WTC11 (cell line): ENCODE measurements at places on chromosomes 11 and 22. TPM values are rescaled to one million over a fixed set of nuclear protein-coding genes. Genes with fewer than 3 reads are reported as not detected.

- 0 out of 2 replicates have a peak overlapping the region, but pooled peaks have one; percentile 0 for H3K27ac ChIP-seq
- H3K36me3 ChIP-seq: no peaks in the 10 kb centered on the region
- no peak overlapping the region for H3K4me3 ChIP-seq
- H3K27me3 ChIP-seq: peaks cover 11% of the 10 kb centered on the region
- H3K4me1 ChIP-seq: peaks cover 15% of the 10 kb centered on the region
These were observed 8.8 kb downstream of the RIN1 start for GRCh38 chr11:66327171-66328030.

DNA sequence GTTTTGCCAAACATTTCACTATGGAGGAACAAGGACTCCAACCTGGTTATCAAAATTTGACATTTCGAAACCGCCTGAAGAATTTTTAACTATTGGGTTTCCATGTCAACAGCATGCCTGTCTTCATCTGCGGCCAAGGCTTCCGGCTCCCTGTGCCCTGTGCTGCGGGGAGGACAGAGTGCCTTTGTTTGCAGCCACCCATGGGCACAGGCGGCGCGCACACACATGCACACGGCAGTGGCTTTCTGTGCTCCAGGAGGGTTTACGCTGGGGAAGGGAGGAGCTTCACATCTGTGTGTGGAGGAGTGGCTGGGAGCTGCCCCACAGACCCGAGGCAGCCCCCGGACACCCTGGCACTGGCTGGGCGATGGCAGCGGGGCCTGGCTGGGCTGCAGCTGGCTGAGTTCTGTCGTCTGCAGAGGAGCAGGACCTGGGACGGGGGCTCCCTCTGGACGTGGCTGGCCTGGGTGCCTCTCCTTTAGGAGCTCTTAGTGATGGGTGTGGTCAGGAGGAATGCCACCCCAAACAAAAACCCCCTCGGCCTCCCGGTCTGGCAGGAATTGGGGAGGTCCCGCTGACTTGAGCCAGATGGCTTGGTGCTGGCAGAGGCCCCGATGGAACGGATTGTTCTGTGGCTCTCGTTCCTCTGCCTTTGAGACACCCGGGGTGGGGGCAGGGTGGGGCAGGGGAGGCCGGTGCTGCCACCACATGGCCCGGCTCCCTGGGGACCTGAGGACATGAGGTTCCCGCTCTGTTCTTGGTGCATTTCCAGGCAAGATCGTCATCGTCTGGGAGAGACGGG, 1290.9 kb downstream of the BRD1 start:
- DNase-seq: no peak
- H3K4me3 ChIP-seq: no peak overlapping the region
- 0 out of 2 replicates have a peak, but pooled peaks cover 3% of the 10 kb centered on the region for H3K4me1 ChIP-seq
- no peaks in the 10 kb centered on the region for H3K27me3 ChIP-seq

DNA sequence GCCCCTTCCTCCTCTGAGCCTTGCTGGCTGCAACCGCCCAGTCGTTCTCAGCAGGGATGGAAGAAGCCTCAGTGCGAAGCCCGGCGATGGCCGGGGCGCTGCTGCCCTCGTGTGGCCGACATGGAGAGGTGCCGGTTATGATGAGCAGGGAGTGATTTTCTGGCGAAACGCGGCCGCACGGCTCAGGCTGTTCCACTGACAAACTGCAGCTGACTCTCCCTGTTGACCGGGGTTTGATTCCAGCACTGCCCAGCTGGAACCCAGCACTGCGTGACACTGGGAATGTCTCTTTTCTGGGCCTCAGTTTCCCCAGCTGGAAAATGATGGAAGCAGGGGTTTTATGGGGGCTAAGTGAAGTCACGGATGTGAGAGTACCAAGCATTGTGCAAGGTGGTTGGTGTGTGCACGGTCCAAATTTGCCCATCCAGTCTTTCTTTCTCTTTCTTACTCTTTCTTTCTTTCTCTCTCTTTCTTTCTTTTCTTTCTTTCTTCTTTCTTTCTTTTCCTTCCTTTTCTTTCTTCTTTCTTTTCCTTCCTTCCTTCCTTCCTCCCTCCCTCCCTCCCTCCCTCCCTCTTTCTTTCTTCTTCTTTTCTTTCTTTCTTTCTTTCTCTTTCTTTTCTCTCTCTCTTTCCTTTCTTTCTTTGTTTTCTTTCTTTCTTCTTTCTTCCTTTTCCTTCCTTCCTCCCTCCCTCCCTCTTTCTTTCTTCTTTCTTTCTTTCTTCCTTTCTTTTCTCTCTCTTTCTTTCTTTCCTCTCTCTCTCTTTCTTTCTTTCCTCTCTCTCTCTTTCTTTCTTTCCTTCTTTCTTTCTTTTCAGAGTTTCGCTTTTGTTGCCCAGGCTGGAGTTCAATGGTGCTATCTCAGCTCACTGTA, 25.8 kb upstream of the MPPED1 start:
- H3K4me1 ChIP-seq: peaks cover 14% of the 10 kb centered on the region
- no peak overlapping the region for H3K4me3 ChIP-seq
- H3K27me3 ChIP-seq: peaks cover 28% of the 10 kb centered on the region
- no peaks in the 10 kb centered on the region for H3K36me3 ChIP-seq

DNA sequence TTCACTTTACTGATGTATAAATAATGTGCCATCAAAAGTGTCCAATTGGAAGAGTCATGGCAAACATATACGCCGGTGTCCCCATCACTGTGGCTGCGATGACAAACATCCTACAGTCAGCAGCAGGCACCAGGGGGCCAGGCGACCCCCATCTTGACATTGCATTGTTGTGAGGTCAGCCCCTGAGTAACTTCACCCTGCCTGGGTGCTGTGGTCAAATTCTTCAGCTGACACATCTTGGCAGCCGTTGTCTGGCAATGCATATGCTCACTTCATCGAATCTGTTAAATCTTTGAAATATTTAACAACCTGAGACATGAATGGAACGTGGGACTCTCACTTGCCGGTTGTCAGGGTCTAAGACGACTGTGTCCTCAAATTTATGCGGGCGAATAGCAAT, 430.9 kb downstream of the BRD1 start:
- no peaks in the 10 kb centered on the region for H3K27me3 ChIP-seq
- no peak for DNase-seq
- H3K27ac ChIP-seq: no peak overlapping the region
- H3K4me1 ChIP-seq: no peaks in the 10 kb centered on the region

DNA sequence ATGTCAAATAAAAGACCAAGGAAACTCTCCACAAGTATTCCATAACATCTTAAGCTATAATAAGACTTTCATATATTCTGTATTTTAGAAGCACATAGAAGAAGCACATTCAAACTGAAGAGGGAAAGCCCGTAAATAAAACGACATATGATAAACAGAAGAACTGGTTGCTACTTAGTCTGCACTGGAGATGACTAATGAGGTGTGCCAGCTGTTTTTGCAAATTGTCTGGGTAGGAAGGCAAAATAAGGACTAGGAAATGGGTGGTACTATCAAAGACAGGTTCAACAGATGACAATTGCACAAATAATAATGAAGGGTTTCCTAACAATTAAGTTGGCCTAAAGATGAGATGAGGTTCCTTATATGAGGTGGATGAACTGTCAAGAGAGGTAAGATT, 593.2 kb upstream of the CCDC179 start:
- H3K27ac ChIP-seq: no peak overlapping the region
- H3K4me3 ChIP-seq: no peak overlapping the region
- no peaks in the 10 kb centered on the region; the same call in 1 of the 2 replicates for H3K27me3 ChIP-seq
- no peak for DNase-seq
- no peaks in the 10 kb centered on the region for H3K36me3 ChIP-seq

DNA sequence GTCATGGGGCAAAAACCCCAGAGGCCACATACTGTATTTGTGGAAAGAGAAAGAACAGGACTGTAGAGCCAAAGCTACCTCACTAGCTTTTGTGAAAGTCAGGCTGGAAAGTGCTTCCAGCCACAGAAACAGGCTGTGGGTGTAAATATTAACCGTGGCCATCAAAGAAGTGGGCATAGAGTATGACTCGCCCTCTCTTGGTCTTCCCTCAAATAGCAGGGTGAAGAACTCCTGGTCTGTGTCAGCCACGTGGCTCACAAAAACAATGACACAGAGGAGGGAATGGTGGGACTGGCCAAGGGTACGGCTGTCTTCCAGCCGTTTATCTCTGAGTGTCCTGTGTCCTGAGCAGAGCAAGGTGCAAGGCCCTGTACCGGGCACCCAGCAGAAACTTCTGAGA, 37.6 kb upstream of the UBASH3B start:
- H3K27me3 ChIP-seq: no peaks in the 10 kb centered on the region

- H3K4me3 ChIP-seq: no peak overlapping the region
- H3K27ac ChIP-seq: no peak overlapping the region
- peaks cover 8% of the 10 kb centered on the region for H3K4me1 ChIP-seq
- no peaks in the 10 kb centered on the region for H3K36me3 ChIP-seq
- DNase-seq: no peak
These were observed 16.6 kb upstream of the MS4A6E start for GRCh38 chr11:60310407-60310998.

DNA sequence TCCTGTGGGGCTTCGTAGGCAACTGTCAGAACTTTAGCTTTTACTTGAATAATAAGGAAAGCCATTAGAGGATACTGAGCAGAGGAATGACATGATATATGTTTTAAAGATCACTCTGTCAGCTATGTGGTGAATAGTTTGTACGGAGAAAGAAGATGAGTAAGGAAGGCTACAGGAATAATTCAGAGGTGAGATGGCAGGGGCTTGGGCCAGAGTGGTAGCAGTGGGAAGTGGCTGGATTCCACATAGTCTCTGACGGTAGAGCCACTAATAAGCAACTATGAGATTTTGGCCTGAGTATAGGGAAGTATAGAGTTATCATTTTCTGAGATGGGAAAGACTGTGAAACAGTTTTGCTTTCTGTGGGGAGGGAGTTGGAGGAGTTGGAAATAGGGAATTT, 93.9 kb upstream of the MTMR2 start:
- no peak overlapping the region for H3K27ac ChIP-seq
- H3K36me3 ChIP-seq: no peaks in the 10 kb centered on the region
- no peak for DNase-seq
- H3K4me3 ChIP-seq: no peak overlapping the region
- no peaks in the 10 kb centered on the region for H3K27me3 ChIP-seq

DNA sequence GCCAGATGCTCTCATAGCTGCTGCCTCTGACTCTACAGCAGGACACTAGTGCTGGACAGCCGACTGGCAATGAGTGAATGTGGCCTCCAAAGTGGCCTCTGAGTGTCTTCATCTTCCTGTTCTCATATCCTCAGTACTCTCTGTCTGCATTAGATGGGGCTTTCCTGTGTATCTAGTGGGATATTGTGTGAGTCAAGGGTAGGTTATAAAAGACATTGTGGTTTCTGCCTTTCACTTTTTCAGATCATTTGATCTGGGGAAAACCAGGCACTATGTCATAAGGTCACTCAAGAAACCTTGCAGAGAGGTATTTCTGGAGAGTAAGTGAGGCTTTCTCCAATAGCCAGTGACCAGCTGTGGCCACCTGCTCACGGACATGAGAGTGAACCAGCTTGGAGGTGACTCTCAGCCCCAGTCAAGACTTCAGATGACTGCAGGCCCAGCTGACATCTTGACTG, 333.6 kb upstream of the NCAM1 start:
- H3K36me3 ChIP-seq: no peaks in the 10 kb centered on the region
- peaks cover 8% of the 10 kb centered on the region for H3K4me1 ChIP-seq
- DNase-seq: no peak
- H3K4me3 ChIP-seq: no peak overlapping the region

- H3K27me3 ChIP-seq: no peaks in the 10 kb centered on the region
- no peaks in the 10 kb centered on the region for H3K36me3 ChIP-seq
- H3K27ac ChIP-seq: no peak overlapping the region
- H3K4me1 ChIP-seq: no peaks in the 10 kb centered on the region
- no peak for DNase-seq
These were observed 68.4 kb downstream of the GAS2 start for GRCh38 chr11:22734628-22735345.

DNA sequence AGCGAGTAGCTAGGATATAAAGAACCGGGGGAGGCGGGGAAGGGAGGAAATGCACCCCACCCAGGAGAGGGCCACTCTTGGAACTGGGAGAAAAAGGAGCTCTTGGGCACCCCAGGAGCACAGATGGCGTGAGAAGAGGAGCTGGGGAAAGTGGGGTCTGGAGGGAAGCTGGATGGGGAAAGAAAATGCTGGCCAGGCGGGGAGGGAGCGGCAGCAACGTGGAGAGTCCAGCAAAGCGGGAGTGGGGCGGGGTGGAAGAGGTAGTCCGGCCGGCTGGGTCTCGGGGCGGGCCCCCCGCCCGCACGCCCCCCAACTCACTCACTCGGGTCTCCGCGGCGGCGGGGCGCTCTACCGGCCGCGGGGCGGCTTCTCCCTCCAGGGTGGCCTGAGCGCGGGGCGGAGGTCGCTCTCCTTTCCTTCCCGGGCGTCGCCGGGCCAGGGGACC, 522 bp downstream of the TOB2 start:
- H3K27me3 ChIP-seq: no peaks in the 10 kb centered on the region
- H3K36me3 ChIP-seq: peaks cover 31% of the 10 kb centered on the region
- peaks cover 24% of the 10 kb centered on the region for H3K4me1 ChIP-seq
- peak overlapping the region; percentile 99 for H3K27ac ChIP-seq
- peak; percentile 36 for DNase-seq

DNA sequence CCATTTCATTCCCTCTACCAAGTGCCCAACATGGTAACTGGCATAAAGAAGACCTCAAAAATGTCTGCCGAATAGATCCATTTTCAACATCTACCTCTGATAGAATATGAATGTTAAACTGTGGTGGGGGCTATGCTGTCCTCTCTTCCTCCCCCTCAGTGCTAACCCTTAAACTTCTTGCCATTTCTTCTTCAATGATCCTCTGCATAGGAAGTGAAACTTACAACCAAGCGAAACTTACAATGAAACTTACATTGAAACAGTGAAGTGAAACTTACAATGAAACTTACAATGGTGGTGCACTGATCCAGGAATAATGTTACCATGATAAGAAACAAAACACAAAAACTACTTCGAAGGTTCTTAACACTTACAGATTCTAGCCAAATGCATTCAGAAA, 4.7 kb downstream of the RTCB start:
- H3K4me3 ChIP-seq: no peak overlapping the region
- H3K27ac ChIP-seq: no peak overlapping the region
- peaks cover 14% of the 10 kb centered on the region for H3K4me1 ChIP-seq
- no peaks in the 10 kb centered on the region for H3K27me3 ChIP-seq
- peaks cover 55% of the 10 kb centered on the region for H3K36me3 ChIP-seq
- DNase-seq: no peak

DNA sequence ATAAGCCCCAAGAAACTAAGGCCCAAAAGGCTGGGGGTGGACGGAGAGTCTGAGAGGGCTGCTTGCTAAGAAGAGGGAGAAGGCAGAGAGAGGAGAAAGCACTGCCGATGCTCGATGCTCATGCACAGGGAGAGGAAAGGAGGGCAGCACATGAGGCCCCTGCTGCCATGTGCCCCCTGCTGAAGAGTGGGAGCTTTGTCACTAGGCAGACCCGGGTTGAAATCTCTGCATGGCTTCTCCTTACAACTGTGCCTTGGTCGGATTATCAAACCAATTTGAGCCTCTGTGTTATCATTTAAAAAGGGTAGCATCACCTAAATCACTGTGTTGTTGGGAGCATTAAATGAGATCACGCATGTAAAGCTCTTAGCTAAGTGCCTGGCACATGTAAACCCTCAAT, 330.5 kb downstream of the NXPE2 start:
- no peak overlapping the region for H3K4me3 ChIP-seq
- DNase-seq: no peak
- no peak overlapping the region for H3K27ac ChIP-seq
- peaks cover 9% of the 10 kb centered on the region; the same call in 1 of the 2 replicates for H3K36me3 ChIP-seq
- no peaks in the 10 kb centered on the region for H3K27me3 ChIP-seq

- no peaks in the 10 kb centered on the region for H3K4me1 ChIP-seq
- no peak overlapping the region for H3K4me3 ChIP-seq
- no peaks in the 10 kb centered on the region for H3K27me3 ChIP-seq
- DNase-seq: no peak
- no peaks in the 10 kb centered on the region for H3K36me3 ChIP-seq
These were observed 284.8 kb downstream of the TMEM135 start for GRCh38 chr11:87322568-87322967.

The RASD2 gene
- 2.5 to 3.1 TPM (median 3.0 TPM) in 3 replicates for total RNA-seq

The B3GAT1 gene
- 20.9 to 30.0 TPM (median 23.1 TPM) in 3 replicates for total RNA-seq

The SERHL2 gene
- 0.37 to 1.1 TPM (median 0.92 TPM) in 3 replicates for total RNA-seq

The SLC22A6 gene
- not detected in 3 replicates for total RNA-seq

The RFPL3 gene
- 0.16 TPM in 1 of 3 replicates, not detected in the others for total RNA-seq

The B3GAT3 gene
- total RNA-seq: 41.2 to 43.9 TPM (median 43.3 TPM) in 3 replicates

The PKNOX2 gene
- 1.9 to 3.7 TPM (median 2.3 TPM) in 3 replicates for total RNA-seq
